Stimulated activated CD4-positive, alpha-beta T cell treated with anti-CD3 and anti-CD28 coated beads, TNF-alpha, amount 100 ng/mL, for 24 hours (primary cell): ENCODE measurements at places on chromosomes 2 and 18.

- DNase-seq = no peak
These were observed 19.1 kb downstream of the EIF4E2 start for GRCh38 chr2:232569541-232569940.

DNA sequence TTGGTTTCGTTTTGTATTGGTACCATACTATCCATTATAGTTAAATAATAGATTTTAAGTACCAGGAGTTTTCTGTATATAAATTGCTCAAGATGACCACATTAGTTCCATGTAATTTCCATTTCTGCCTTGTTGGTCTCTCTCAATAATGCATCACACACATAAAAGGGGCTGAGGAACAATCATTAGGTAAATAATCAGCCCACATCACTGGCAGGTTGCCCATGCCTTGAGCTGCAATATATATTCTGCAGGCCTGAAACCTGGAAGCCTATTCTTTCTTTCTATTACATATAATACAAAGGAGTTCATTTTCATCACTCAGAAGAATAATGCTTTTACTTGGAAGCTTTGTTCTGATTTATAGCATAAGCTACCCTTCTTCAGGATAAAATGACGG is 616.1 kb upstream of the PKDCC start:
- DNase-seq = no peak

- DNase-seq = no peak
These were observed 54.3 kb upstream of the PEX13 start for GRCh38 chr2:60963190-60963589.

DNA sequence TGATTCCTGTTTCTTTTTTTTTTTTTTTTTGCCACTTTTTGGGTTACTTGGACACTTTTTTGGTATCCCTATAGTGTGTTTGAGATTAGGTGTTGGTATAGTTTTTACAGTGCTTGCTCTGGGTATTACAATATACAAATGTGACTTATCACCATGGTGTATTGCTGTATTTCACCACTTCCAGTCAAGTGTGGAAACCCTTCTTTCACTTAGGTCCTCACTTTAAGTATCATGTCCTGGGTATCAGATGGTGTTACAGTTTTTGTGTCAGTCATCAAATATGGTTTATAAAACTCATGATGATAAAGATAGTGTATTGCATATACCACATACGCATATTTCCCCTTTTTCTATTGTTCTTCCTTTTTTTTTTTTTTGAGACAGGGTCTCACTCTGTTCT is 1.8 kb downstream of the ATP9B start:
- no peak for DNase-seq

DNA sequence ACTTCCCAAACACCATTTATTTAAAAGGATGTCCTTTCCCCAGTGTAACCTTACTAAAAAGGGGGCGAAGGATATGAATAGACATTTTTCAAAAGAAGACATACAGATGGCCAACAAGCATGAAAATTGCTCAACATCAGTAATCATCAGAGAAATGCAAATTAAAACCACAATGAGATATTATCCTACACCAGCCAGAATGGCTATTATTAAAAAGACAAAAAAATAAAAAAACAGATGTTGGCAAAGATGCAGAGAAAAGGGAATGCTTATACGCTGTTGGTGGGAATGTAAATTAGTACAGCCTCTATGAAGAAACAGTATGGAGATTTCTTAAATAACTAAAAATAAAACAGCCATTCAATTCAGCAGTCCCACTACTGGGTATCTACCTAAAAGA is 142.3 kb upstream of the NT5C1B start:
- no peak for DNase-seq
